ENCODE measurements at places on chromosomes 4 and X. TPM values are rescaled to one million over a fixed set of nuclear protein-coding genes. Genes with fewer than 3 reads are reported as not detected.

GRCh38 chr4:155943605-155944291 is 9.9 kb downstream of the CTSO start:
- no peak for DNase-seq

DNA sequence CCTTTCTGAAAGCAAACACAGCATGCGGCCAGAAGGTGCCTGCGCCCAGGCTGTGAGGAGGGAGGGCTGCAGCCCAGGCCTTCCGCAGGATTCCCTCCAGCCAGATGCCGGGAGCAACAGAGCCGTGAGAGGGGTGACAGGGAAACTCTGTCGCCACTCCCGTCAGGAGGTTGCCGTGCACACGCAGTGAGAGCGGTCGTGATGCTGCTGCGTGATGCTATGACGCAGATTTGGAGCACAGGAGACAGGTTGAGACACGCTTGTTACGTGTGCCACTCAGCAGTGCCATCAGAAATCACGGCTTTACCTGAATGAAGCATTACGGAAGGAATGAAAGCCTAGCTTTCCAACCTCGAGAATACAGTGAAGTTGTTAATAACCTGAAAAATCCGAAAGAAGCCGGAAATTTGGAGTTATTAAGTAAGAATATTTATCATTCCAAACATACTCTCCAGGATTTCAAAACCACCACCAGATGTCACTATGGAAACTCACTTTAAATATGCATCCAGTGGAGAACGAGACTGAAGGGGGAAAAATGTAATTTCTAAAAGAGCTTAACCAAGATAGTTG is 54.4 kb downstream of the FAT1 start:
- no peak for DNase-seq

DNA sequence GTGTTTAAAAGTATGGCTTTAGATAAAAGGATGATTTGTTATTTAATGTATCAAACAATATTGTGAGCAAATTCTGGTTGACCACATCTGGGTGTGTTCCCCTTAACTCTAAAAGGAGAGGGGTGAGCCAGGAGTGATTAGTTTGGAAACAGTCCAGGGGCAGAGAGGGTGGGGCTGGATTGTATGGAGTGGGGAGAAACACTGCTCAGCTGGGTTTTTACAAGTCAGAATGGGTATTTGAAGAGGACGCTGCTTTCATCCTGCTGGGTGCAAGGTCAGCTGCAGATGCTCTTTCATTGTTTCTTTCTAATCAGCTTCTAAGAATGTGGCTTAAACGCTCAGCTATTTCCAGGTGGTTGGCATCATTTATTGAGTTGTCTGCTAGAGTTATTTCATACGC is 82.8 kb upstream of the LIMCH1 start:
- no peak for DNase-seq

The CNGA2 gene
- not detected for total RNA-seq

- peak; percentile 81 for DNase-seq
These were observed 6.1 kb upstream of the USP11 start for GRCh38 chrX:47226531-47227333.

GRCh38 chr4:160831165-160831922 is 1332.5 kb downstream of the FSTL5 start:
- DNase-seq = no peak
